ENCODE measurements at places on chromosomes 13 and 19.

DNA sequence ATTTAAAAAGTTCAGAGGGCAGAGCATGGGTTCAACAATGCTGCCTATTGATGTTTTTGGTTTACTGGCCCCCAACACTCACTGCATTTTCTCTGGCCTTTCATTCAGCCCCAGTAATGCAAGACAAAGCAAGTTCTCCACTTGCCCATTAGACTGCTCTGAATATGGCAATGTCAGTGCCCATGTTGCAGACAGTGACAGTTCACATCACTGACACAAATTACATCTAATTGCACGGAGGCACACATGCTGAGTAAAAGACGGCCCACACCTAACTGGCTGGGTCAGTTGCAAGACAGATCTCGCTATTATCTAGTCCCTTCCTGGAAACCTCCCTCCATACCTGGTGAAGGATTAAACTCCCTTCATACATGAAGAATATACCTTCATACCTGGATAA lies 54.0 kb downstream of the ENOX1 start:
- DNase-seq: no peak

- no peak for DNase-seq
Observed at GRCh38 chr13:45105895-45106294, 14.4 kb upstream of the GTF2F2 start.

DNA sequence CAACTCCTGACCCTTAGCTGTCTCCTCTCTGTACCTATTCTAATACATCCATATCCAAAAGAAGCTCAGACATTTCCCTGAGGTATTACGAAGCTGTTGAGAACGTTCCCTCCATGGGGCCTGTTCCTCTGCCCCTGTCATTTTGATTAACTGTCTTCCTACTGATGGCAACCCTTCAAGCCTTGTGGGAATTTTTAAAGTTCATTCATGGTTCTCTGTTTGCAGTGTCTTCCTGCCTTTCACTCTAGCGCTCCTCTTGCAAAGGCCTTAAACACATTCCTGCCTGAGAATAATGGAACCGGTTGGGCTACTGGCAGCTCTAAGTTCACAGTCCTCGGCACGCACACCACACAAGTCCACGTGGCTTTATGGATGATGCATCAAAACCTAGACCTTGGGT lies 66.1 kb downstream of the LHFPL6 start:
- no peak for DNase-seq

DNA sequence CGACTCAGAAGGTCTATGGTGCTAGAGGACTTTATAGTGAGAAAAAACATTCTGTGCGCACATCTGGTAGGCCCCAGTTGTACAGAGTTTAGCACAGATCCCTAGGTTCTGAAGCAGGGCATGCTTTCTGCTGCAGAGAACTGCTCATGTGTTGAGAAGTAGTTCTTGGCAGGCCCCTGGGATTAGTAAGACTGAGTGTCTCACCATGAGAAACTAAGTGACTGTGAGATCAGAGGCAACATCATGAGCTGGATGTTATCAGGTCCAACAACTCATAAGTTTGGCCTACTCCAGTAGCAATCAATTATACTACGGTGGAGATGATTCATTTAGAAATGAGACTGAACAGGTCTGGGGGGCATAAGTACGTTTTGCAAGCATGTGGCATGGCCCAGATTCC lies 507.4 kb upstream of the KLF12 start:
- DNase-seq: no peak

Measured in activated CD4-positive, alpha-beta T cell treated with anti-CD3 and anti-CD28 coated beads for 1 hour (primary cell).